Colonic mucosa (tissue), 4 donors: ENCODE measurements at places on chromosomes 2 and 18. TPM values are rescaled to one million over a fixed set of nuclear protein-coding genes. Genes with fewer than 3 reads are reported as not detected.

Gene SPC25
- 5.2 TPM for total RNA-seq

Gene DSC3
- total RNA-seq, result 0.27 TPM

Gene GREB1
- total RNA-seq, result 1.1 TPM

Gene ANKRD62
- 0.19 TPM for total RNA-seq

Gene ASB1
- total RNA-seq, result 19.3 TPM

DNA sequence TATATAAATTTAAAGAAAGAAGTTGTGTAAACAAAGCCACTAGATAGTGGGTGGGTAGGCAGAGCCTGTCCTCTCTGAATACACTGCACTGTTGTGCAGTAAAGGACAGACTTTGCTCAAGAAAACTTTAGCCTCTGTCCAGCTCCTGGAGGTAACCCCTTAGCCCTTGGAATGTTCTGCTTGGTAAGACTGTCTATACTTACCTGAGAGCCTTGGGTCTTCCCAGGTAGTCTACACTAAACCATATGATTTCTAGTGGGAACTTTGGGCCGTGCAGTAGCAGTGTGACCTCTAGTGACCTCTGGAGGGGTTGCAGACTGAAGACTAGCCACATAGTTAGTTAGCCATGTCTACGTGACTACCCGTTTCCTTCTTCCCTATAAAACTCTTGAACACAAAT is 678.3 kb upstream of the NRXN1 start:
- peak; percentile 23 for DNase-seq

- no peak for DNase-seq
Observed at GRCh38 chr18:32422201-32422600, 48.5 kb downstream of the GAREM1 start.

GRCh38 chr2:172425336-172425735 is 2.0 kb upstream of the ITGA6 start:
- DNase-seq, result no peak

GRCh38 chr2:27723372-27724144 is 48.0 kb upstream of the MRPL33 start:
- peak; percentile 78 for DNase-seq

DNA sequence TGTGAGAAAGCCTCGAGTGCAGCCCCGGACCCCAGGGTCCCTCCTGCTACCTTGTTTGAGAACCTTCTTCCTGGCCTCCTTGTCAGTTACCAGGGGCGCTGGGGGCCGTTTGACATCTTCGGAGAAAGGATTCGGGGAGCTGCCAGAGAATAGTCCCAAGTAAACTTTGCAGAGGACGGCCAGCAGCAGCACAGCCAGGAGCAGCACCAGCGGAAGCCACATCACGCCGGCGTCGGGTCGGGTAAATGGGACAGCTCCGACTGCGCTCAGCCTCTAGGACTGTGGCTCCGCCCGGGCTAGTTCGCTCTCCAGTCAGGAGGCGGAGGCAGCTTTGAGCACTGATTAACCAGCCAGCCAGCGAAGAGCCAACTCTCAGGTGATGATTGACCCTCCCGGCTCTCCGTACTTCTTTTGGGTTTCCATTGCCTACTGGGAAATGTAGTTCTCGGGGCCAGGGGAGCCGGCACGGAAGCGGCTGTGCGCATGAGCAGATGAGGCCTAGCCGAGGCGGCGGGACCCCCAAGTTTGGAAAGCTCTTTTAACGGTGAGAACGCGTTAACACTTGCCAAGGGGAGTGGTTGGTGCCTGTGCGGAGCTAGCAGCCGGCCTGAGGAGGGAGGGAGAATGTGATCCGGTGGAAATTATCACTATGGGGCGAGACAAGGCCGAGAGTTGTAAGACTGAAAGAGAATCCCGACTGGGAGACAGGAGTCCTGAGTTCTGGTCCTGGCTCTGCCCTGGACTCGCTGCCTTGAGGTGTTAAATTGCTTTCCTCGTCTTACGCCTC is at the start of the genes ELMOD3 and RETSAT:
Gene ELMOD3, plus strand, starts transcription at position 484 of the 787 bp plus-strand sequence. CDS start 2,430 bp downstream, outside the sequence.
Gene RETSAT, minus strand, starts transcription at position 243 of the 787 bp plus-strand sequence. Its CDS starts 21 bp downstream, at position 222.
- peak; percentile 99 for DNase-seq

GRCh38 chr2:152814475-152815030 is 96.1 kb downstream of the ARL6IP6 start:
- DNase-seq, result no peak

GRCh38 chr2:133266041-133266925 is 302.0 kb downstream of the NCKAP5 start:
- no peak for DNase-seq

DNA sequence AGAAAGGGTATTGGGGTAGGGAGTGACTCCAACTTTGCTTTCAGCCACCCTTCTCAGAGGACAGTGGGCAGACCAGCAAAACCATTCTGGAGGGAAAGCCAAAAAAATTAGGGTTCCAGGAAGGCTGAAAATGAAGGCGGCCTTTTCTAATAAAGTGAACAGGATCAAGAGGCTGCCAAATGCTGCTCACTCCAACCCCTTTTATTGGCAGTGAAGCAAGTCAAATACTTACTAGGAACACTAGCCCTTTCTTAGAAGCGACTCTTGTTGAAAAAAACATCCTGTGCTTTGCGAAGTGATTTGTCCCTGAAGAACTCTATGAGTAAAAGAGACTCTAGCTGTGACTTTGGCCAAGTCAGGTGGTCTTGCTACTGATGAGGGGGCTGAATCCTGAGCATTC is 83.6 kb upstream of the CYP1B1 start:
- no peak for DNase-seq

GRCh38 chr2:11073251-11073650 is 82.0 kb upstream of the SLC66A3 start:
- DNase-seq, result peak; percentile 54

DNA sequence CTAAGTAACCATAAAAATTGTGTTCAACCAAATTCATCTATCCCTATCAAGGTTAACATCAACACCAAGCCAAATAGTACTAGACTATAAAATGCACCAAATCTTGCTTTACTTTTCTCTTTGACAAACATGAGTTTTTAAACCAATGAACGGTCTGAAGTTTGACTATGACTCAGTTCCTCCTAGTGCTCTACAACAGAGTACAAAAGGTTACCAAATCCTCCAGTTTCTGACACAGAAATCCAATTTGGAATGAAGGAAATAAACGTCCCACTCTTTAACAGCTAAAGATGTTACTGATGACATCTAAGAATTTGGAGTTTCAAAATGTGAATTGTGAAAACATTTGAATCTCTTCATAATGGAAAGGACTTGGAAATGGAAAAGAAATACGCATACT is 11.8 kb upstream of the ACVR1 start:
- no peak for DNase-seq

DNA sequence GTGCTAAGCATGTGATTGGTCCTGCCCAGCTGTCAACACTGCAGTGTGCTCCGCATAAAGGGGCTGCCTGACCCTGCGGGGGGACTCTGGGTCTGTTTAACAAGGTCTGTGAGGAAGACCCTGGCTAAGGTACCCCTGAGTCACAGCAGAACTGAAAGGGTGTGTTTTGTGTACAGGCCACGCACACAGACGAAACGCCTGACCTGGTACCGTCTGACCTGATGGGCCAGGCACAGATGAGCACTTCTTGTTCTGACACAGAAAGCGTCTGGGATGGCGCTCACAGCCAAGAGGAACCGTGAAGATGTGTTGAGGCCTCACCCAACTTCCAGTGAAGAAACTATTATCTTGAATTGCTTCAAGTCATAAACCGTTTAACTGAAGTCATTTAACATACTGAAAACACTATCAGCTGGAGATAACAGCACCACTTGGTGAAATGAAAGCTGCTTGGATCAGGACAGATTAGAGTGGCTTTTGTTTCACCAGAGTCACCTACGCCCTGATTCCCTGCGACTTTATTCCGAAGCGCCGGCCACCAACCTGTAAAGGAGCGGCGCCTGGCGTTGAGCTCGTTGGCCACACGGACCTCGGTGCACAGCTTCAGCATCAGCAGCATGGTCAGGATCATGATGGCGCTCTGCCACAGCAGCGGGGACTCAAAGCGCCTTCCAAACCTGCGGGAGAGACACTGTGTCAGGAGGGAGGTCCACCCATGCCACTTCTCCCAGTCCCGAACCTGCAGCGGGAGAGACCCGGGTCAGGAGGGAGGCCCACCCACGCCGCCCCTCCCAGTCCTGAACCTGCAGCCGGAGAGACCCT is 8.5 kb downstream of the SLC66A2 start:
- DNase-seq, result peak; percentile 64

DNA sequence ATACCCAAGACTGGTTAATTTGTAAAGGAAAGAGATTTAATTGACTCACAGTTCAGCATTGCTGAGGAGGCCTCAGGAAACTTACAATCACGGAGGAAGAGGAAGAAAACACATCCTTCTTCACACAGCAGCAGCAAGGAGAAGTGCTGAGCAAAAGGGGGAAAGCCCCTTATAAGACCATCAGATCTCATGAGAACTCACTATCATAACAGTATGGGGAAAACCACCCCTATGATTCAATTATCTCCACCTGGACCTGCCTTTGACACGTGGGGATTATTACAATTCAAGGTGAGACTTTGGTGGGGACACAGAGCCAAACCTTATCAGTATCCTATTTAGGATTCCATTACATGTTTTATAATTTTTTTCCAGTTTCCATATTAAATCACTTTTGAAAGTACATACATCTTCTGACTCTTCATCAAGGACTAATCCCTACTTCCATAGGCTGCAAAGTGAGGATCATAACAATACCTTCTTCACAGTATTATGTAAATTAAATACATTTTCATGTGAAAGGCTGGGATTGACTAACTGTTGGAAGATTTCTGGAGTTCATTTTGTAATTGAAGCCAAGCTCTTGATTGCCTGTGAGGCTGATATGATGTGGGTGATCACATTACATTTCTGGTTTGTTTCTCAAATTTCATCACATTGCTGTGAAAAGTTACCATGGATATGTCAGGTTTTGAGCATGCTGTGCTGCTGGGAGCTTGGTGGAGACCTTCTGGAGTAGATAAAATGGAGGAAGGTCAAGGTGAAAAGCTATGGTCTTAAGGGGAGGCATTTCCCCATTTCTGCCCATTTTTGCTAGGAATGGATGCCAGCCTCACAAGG is 31.7 kb upstream of the CERS6 start:
- no peak for DNase-seq
